NCI-H1930 (cell line): ENCODE measurements at places on chromosomes 2 and 18.

DNA sequence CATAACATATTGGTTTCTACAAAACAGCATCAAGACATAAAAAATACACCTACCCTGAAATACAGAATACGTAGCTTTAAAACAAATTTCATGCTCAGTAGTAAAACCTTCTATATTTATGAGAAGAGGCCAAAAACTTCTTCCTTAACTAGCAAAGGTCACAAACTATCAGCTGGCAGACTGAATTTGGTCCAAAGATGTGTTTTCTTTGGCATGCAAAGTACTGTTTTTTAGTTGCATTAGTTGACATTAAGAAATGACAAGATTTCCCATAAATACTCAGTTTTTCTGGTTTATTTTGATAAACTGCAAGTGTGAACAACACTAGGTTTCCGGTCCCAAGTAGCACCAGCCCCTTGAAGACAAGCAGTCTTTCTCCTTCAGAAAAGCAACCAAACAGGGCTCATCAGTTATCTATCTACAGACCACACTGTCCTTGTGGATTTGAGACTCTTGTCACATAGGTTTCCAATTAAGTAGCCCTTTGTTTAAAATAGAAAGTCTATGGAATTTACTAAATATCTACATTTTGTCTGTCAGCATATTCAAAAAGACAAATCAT lies 35.6 kb downstream of the SLC25A12 start:
- DNase-seq = no peak

DNA sequence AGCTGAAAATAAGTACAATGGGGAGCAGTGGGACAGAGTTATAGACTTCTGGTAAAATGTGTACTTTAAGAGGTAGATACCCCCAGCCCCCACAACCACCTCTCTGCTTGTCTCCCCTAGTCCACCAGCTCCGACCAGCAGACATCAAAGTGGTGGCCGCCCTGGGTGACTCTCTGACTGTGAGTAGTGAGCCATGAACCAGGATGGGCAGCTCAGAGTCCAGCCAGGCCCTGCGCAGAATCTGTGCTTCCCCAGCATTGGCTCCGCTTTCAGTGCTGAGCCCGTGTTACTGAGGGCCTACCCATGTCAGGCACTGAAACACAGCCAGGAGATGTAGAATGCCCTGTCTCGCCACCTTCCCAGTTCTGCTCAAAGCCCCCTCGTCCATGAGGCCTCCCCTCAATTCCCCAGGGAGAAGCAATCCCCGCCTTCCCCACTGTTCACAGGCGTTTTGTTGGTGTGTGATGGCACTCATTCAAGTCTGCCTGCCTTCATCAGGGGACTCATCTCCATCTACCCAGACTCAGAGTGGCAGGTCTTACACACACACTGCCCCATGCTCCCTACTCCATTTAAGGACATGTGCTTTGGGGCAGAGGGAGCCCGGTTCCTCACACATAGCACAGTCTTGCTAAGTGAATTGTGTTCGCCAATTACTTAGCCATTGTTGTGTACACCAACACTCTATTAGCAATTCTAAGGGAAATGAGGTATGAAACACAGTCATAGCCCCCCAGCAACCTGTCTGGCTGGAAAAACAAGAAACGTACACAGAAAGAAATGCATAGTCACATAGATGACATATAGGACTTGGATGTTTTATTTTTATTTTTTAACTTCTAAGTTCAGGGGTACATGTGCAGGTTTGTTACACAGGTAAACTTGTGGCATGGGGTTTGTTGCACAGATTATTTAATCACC lies 122.6 kb downstream of the PLB1 start:
- DNase-seq = no peak

- DNase-seq = no peak
Observed at GRCh38 chr2:54771166-54771885, 47.9 kb downstream of the EML6 start.

DNA sequence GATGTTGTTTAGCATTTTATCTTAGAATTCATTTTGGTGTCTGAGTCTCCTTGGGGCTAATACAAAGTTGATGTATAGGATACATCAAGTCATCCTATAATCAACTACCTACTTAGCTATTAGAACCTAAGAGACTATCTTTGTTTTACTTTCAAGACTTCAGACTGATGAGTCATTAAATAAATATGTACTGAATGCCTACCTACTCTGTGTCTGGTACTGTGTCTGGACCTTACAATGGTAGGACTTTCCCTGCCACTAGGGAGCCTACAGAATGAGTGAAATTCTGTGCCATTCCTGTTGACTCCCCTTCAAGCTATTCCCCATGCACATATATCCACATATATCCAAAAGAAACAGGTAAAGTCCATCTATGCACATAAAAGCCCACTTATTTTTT lies 114.5 kb downstream of the ERBB4 start:
- no peak for DNase-seq

DNA sequence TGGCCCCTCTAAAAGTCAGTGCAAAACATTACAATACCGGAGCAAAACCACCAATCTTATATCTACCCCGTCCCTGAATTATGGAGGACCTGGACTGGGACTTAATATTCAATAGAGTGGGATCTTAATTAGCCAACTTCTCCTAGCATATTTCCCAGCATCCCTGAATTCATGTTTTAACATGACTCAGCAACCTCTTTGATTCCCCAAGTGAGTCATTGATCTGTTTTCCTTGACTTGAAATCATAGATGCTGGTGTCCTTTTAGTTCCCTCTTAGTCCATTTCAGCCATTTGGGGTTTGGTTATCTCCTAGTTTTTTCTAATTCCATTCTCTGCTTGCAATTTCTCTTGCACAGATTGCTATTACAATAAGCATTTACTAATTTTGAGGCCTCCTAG lies 677.7 kb upstream of the CELF4 start:
- DNase-seq = no peak

DNA sequence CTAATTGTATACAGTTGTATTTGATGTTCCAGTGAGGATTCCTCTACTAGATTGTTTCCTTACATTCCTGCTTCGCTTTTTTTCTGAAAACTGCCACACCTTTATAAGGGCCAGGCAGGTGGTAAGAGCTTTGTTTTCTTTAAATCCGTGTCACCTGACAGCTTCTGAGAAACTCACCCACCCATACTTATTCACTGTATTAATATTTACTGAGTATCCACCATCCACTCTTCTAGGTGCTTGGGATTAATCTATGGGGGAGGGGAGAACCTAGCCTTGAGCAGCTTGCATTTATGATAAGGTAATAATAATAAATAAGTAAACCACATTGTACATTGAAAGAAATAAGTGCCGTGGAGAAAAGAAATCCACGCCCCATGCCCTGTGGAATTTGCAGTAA lies 174.7 kb upstream of the AGAP1 start:
- DNase-seq = no peak

DNA sequence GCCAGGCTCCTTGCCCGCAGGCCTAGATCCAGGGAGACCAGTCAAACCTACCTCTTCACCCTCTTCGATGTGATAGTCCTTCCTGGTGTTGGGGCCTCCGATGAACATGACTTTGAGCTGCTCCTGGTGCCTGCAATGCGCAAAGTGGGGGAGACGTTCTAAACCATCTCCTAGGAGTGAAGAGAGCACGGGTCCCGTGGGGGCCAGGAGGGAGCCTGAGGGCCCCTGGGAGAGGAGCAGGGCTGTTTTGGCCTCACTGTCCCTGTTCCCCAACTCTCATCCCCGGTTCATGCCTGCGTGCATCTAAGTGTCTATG lies 3.9 kb downstream of the HAAO start:
- DNase-seq = no peak

- no peak for DNase-seq
Observed at GRCh38 chr2:60531701-60532133, 21.7 kb downstream of the BCL11A start.

GRCh38 chr2:66849153-66849755 lies 414.3 kb downstream of the MEIS1 start:
- no peak for DNase-seq

DNA sequence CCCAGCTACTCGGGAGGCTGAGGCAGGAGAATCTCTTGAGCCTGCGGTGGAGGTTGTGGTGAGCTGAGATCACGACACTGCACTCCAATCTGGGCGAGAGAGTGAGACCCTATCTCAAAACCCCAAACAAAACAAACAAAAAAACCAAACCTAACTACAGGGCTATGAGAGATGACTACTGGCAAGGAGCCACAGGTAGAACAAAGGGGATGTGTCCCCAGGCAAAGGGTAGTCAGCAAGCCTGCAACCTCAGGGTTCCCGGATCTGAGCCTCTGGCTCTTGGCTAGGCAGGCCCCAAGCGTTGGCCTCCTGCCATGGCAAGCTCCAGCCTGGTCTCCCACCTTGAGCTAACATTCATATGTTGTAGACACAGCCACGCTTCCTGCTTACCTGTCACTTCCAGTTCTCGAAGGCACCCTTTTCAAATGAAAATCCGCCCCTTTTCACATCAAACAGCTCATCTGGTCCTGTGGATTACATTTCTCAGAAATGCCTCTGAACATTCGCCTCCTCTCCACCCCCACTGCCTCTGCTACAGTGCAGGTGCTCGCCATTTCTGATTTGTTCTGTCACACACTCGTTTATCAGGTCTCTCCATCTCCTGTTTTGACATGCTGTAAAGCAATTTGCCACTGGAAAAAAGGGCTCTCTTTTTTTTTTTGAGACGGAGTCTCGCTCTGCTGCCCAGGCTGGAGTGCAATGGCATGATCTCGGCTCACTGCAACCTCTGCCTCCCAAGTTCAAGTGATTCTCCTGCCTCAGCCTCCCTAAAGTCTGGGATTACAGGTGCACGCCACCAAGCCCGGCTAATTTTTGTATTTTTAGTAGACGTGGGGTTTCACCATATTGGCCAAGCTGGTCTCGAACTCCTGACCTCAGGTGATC lies 13.1 kb upstream of the ACTR3 start:
- no peak for DNase-seq

- DNase-seq = peak; percentile 12
Observed at GRCh38 chr2:219119422-219120043, 41.1 kb downstream of the NHEJ1 start.

DNA sequence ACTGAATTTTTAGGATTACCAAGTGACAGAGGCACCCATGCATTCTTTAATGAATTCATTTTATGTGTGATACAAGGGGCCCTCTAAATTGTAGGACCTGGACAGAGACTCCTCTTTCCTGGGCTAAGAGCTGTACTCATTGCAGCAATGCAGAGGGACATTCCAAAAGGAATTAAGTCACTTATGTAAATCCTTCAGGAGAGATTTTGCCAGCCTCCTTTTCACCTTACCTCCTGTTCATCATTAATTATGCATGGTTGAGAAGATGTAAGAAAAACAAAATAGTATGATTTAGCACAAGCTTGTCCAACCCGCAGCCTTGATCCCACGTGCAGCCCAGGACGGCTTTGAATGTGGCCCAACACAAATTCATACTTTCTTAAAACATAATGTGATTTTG lies 84.5 kb upstream of the TANK start:
- no peak for DNase-seq

- no peak for DNase-seq
Observed at GRCh38 chr2:239293775-239294430, 106.9 kb downstream of the HDAC4 start.

GRCh38 chr2:241503776-241504392 lies 4.5 kb downstream of the STK25 start:
- DNase-seq = no peak

- DNase-seq = no peak
Observed at GRCh38 chr2:178689808-178690207, 117.4 kb downstream of the TTN start.

- DNase-seq = no peak
Observed at GRCh38 chr2:179274749-179275148, 10.1 kb upstream of the SESTD1 start.

DNA sequence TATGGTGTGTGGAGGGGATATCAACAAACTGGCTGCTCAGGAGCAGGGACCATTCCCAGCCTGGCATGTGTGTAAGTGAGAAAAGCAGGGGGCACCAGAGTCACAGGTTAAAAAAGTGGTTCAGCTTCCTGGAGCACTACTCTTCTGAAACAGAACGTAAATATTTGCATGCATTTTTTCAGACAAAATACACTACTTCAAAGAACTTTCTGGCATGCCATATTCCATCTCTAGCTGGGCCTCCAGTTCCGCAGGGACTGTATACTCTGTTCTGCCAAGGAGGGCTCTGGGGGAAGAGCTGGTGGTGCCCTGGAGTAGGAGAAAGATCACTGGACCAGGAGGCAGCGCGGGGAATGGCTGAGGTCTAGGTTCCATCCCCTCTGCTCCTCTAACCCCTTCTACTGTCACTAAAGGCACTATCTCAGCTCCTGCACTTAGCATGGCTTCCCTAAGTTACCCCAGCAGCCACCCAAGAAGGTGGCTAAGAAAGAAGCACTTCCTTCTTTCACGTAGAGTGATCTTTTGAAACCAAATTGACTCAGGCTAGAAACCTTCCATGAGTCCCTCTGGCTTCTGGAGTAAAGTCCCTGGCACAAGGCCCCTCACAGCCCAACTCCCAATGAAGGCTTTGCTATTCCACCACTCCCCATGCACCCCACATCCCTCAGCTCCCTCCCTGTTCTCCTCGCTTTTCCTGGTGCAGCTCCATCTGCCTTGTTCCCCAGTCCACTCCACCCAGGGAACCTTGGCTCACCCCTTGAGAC lies 57.6 kb upstream of the CABLES1 start:
- no peak for DNase-seq

- no peak for DNase-seq
Observed at GRCh38 chr2:101164021-101164420, 12.8 kb upstream of the TBC1D8 start.

DNA sequence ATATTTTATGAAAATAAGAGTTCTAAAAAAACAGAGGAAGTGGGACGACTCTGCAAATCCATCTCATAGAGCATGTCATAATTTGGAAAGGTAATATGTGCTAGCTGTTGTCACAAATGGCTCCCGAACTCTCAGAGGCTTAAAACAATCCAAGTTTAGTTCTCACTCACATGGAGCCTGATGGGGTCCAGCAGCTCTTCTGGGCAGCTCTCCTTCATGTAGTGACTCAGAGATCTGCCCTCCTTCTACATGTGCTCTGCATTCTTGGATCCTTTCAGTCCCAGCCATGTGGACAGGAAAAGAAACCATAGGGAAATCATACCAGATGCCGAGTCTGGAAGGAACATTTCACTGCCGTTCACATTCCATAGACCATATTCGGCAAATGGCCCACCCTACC lies 180.1 kb upstream of the APCDD1 start:
- no peak for DNase-seq

GRCh38 chr2:72561621-72562318 lies 264.1 kb downstream of the EXOC6B start:
- no peak for DNase-seq
